GM04503 (cell line): ENCODE measurements at places on chromosomes 6 and 20.
A peak's percentile ranks its signal among the peaks of the same experiment; 100 is the strongest.

DNA sequence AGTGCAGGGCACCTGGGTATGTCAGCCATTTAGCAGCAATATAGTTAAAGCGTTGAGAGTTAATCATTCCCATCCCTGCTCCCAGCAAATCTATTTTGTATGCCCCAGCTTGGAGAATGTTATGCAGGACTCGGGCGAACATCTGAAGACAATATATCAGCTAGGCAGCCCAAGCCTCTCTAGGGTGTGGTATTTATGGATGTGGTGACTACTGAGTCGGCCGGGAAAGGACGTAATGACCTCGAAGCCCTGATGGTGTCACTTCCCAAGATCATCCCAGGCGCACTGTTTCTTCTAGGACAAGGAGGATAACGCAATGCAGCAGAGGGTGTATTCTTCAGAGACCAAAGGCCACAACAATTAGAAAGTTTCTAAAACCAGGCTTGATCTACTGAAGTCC, 63.6 kb upstream of the FAM184A start:
- no peak for DNase-seq

- DNase-seq: no peak
These were observed 211.4 kb upstream of the SMLR1 start for GRCh38 chr6:130615816-130616215.

DNA sequence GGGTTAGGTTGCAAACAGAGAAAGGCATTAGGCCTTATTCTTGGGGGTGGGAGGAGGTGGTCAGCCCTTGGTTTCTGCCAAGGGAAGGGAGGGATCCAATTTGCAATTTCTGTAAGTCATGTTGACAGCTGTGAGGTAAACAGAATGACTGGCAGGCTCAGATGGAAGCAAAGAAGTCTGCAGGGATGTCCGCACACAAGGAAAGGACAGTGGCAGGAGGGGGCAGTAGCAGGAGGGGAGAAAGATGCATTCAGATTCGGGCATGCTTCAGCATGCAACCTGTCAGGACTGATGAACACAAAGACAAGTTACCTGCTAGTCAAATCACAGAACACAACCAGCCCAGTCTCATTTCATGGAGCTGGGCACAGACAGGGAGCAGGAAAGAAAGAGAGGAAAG, 217.9 kb upstream of the FOXA2 start:
- no peak for DNase-seq

- no peak for DNase-seq
These were observed 1.4 kb upstream of the CHD6 start for GRCh38 chr20:41619360-41620100.

- no peak for DNase-seq
These were observed 133.2 kb downstream of the B3GAT2 start for GRCh38 chr6:70823651-70824050.

DNA sequence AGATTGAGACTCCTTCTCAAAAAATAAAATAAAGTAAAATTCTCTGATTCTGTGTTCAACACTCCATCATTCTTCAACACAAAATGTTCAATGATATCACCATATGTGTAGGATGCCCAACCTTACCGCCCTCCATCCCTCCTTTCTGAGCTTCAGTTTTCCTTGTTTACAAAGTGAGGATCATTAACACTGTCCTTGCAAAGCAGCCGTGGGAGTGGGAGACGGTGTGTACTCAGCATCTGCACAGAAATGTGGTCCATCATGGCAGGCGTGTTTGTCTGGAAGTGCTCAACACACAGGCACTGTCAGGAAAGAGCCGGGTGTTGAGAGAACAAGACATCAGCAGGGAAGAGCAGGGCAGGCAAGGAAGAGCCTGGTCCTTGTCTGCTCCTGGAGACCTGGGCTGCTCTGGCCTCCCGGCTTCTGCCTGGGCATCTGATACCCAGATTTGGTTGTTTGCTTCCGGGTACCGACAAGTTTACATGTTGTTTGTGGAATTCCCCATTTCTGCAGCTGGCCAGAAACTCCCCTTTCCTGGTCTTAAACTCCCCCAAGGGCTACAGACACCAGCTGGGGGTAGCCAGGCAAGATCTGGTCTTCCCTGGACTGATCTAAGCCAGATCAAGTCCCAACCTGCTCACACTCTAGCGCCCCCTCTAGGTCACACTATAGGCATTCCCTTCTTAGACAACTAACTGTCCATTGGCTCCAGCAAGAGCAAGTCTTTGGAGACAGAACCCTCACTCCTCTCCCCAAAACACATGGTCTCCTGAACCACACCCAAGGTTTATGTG, 26.7 kb upstream of the TTPAL start:
- DNase-seq: no peak

- DNase-seq: no peak
These were observed 152.2 kb downstream of the SLC16A10 start for GRCh38 chr6:111239461-111239860.

DNA sequence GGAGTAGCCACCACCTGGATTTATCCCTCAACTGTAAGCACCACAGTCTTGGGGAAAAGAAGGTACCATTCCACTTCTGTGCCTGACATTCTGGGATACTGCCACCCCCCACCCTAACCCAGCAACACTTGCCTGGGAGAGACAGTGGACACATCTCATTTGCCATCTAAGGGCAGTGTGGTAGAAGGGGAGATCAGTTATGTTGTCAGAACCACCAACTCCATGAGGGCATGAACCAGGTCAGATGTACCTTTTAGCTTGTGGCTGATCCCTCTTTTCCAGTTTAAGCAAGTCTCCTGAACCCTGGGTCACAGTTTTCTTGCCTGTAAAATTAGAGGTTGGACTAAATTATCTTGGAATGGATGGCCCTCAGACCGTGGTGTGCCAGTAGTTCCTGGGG, 165.5 kb downstream of the SCP2D1 start:
- DNase-seq: no peak

DNA sequence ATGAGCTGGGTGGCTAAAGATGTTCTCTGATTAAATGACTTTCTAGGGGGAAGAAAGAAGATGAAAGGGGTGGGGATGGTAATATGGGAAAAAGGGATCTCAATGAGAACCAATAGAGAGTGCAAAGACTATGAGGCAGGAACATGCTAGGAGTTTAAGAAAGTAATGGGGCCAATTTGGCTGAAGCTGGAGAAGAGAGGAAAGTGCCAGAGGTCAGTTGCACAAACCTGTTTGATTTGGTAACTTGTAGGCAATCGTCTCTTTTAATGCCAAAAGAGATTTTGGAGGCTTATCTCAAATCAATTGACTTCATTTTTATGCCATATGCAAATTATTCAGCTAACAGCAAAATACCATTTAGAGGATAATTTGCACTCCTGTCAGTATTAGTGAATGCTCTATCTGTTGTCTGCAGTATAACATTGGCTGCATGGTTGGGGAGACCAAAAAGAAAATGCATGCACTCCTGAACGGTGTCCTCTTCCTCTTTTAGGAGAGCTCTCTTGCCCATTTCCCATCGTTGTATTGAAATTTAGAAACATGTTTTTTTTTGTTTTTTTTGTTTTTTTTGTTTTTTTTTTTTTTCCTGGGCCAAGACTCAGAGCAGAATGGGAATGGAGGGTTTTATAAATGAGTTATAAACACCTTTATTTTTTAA, 193.9 kb downstream of the BTBD3 start:
- no peak for DNase-seq

- no peak for DNase-seq
These were observed 112.0 kb downstream of the ISM1 start for GRCh38 chr20:13333036-13333435.

DNA sequence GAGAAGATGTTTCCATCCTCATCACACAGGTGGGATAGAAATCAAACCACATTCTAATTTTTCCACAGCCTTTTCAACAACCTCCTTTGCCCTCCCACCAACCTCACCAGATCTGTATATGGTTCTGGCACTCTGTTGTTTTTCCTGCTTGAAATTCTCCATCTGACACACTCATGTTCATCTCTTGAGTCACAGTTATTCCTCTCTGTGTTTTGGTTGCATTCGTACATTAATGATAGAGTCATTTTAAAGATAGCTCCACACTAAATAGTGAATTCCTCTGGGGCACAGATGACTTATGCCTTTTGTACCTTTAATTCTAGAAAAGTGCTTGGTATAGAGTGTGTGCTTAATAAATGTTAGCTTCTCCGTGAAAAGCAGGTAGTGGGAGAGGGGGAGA, 1.4 kb upstream of the GCLC start:
- no peak for DNase-seq

DNA sequence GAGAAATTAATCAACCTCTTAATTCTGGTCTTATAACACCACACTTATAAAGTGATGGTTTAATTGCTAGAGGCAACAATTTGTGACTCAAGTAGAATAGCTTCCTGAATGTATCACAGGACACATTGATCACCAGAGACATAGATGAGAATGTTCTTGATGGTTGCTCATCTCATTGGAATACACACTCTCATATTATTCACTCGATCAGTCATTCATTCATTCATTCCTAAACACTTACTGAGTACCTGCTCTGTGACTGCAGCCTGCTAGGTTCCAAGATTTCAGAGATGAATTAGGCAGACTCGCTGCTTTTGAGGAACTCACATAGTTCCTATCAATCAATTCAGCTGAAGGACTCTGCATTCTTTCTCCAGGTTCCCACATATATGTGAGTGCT, 365.1 kb upstream of the SOX4 start:
- DNase-seq: peak; percentile 18

GRCh38 chr20:25397096-25397495, 6.5 kb upstream of the ABHD12 start:
- DNase-seq: no peak

GRCh38 chr20:45055056-45055455, 45.9 kb downstream of the KCNS1 start:
- DNase-seq: no peak

DNA sequence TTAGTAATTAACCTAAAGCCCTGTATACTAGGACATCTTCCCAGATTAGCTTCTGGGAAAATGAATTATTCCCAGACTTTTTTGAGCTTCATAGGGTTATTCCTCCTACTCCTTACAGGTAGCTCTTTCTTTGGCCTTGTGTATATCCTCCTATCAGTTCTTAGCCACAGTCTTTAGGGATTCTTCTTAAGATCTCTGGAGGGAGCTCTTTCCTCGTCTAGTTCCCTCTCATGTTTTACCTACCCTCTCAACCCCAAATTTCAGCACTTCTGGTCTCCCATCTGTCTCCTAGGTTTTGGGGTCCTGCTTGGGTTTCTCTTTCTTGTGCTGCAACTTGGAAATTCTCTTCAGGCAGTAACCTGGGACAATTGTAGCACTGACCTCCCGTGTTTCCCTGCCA, 46.4 kb upstream of the SLC35B3 start:
- no peak for DNase-seq

DNA sequence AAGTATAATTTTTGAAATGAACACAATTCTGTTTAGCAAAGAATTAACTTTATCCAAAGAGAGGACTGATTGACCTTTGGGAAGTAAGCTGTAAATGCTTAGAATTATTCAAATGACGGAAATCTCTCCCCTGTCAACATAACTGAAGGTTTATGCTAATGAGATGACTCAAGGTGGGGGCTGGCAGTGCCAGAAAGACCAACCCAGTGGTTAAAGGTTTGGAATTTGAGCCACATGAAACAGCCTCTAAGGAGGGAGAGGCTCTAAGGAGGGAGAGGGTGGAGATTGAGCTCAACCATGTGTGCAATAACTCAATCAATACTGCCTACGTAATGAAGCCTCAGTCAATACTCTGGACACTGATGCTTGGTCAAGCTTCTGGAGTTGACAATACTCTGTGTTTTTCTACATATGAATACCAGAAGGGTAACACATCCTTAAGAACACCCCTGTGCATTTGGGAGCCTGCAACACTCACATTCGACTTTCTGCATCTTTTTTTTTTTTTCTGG, 123.4 kb upstream of the TENT5A start:
- DNase-seq: no peak

GRCh38 chr6:28488916-28489365, 26.7 kb downstream of the GPX6 start:
- DNase-seq: peak; percentile 26

- no peak for DNase-seq
These were observed 1059.0 kb upstream of the EPHA7 start for GRCh38 chr6:94478133-94479005.

- no peak for DNase-seq
These were observed 33.9 kb downstream of the CCN2 start for GRCh38 chr6:131917318-131917717.

DNA sequence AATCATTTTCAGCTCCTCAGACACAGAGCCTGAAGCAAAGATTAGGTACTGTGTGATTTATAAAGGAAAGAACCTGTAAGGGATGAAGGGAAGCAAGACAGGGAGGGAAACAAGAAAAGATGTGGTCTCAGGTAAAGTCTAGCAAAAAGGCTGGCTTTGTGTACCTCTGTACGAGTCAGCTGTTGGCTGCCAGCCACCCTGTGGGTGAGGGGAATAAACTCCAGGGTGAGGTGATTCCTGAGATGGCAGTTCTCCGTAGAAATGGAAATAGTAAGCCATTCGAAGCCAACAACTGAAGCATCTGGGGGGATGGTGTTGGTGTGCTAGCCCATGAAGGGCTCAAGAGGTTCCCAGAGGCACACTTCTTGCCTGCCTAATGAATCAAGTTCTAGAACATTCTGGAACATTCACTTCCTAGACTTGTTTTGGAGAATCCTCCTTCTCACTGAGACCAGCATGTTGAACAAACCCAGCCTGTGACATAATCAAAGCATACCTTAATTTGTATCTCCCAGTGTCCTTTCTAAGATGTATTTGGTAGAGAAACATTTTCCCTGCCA, 10.6 kb upstream of the TTPAL start:
- no peak for DNase-seq

DNA sequence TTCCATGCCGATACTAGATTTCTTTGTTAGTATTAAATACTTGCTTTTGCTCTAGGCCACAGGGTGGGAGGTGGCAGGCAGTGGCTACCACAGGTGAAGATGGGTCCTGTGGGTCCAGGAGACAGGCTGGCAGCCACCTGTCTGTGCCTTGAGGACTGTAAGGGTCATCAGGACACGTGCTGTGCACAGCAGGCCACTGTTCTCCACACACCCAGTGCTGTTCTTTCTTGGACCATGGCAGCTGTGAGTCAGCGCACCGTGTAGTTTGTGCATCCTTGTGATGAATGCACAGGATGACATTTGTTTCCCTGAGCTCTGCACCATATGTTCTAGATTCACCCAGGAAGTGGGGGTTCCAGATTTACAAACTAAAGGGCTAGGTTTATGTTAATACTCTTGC, 317.0 kb downstream of the ZFAND3 start:
- no peak for DNase-seq

DNA sequence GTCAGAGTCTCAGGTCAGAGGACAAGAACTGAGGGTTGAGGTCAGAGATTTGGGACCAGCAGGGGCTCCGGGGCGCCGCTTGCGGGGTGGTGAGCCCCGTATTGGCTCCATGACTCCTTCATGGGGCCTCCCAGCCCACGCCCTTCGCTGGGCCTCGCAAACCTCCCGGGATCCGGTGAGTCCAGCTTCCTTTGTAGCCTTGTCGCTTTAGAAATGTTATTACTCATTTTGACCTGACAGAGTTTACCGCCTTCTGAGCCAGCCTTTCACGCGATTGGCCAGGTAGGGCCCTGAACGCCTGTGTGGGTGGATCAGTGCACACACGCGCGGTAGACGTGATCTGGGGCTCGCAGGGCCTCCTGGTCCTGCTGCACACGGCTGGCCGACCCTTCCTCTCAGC, 181.1 kb downstream of the ERMARD start:
- DNase-seq: no peak

DNA sequence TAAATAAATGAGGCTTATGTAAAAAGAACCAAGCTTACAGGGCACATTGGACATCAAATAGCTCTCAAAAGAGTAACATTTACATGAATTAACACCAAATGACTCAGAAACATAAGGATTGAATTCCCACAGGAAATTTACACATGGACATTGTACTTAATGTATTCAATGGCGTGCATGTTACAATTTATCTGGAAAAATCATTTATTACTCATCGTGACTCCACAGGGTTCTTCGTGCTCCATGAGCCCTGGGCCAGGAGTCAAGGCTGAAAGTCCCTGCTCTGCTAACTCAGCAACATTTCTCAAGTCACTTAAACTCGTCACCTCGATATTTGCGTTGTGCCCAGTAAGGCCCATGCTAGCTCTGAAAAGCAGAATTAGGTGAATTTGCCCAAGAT, 158.5 kb downstream of the PHACTR1 start:
- DNase-seq: peak; percentile 40
